Midbrain (tissue), 1 donor: ENCODE measurements at places on chromosomes 6 and 20.

DNA sequence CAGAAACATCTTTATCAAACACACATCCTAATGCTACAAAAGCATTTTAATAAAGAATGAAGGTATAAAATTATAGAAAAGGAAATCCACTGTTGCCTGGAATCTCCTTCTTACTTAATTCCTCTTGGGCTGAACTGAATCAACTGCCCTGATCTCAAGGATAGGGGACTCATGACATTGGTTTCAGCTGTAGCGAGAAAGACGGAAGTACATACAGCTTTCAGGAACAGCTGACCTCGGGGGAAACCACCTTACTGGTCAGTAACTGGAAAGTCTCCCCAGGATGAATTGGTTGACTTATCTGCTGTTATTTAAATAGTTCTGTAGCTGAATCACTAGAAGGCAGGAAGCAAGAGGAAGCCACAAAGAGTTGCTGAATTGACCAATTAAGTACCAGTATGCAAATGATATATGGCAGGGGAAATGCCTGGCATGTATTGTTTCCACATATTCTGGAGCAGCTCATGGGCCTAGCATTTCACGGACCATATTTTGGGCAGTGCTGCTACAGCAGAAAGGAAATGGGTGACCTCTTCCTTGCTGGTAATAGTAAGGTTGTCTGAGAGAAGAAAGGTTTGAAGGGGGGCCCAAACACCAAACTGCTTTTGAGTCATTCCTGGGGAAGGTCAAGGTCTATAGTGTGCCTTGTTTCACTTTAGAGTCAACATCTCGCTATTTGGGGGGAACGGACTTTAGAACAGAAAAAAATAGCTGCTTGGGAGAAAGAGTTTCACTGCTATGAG, 43.7 kb upstream of the MAP7 start:
- DNase-seq: no peak

- no peak for DNase-seq
Observed at GRCh38 chr20:47922269-47922668, 137.0 kb upstream of the SULF2 start.

DNA sequence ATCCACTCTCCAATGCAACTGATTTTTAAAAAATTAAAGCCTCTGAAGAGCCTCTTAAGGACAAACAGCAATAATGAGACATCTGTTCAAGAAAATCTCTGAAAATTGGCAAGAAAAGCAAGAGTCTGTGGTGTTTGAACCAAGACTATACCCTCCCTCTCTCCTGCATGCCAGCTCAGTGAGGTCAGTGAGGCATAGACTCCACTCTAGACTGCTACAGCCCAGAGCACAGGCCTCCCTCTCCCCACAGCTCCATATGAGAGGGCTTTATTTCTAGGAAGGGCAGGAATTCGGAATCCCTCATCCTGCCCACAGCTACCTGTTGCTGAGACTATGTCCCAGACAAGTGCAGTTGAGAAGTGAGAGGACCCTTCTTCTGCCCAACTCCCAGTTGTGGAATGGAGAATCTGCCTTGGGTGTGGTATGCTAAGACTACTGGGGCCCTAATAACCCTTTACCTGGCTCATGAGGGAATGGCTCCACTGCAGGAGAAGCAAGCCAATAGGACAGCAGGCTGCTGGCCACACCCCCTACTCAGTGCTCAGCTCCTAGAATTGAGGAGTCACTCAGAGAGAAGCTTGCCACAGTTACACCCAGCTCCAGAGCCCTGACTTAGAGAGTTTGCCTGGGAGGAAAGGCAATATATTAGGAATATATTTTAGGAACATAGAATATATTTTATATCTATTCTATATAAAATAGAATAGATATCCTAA, 22.7 kb upstream of the HLA-DQA1 start:
- DNase-seq: no peak

DNA sequence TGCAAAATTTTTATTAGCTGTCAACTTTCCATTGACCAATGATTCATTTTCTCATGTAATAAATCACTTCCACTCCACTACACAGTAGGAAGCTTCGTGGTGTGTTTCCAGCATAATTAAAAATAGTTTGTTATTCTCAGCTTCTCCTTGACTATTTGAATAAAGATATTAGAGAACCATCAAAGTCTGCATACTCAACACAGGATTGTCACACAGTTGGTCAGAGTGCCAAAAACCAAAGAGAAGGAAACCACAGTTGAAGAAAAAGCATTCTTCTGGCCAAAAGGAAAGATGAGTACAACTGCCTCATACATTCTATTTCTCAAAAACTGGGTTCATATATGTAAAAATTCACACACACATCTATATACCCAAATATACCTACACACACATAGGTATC, 455.1 kb upstream of the HSF2 start:
- no peak for DNase-seq

DNA sequence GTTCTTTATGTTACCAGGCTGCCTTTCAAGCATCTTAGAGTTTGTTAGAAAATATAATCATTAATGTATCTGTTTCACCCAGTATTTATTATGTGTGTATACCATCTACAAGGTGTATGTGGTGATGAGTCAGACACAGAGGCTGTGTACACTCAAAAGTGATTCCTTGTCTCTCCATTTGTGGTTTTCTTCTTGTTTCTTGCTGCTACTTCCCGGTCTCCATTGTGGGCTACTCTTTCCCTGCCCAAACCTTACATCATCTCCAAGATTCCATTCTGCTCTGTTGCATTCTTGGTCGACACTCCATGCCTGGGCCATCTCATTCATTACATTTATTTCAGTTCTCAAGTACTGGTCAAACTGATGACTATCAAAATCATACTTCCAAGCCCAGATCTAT, 182.2 kb upstream of the STXBP5 start:
- no peak for DNase-seq
